ENCODE measurements at places on chromosomes 12 and 14.

DNA sequence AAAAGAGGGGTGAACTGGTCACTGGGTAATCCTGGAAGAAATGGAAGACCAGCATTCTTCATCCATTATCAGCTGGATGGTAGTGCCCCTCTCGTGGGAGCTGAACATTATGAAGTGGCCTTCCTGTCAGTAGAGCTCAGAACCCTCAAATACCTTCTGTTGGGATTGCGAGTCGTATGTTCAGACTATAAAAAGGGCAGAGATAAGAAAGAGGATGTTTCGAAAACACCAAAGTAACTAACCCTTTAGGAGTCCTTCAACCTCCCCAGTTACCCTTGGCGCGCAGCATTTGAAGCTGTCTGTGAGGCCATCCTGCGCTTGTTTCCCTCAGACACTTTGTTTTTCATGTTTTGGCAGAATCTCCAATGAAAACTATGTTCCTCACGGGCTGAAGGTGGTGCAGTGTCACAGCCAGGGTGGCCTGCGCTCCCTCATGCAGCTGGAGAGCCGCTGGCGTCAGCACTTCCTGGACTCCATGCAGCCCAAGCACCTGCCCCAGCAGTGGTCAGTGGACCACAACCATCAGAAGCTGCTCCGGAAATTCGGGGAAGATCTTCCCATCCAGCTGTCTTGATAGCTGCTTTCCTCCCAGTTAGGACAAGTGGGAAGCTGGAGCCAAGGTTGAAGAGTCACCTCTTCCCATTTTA lies 19.3 kb upstream of the GALNT16 start:
- DNase-seq, result peak; percentile 32

GRCh38 chr14:95774265-95775160 lies 60.6 kb upstream of the TCL1A start:
- peak; percentile 68 for DNase-seq

DNA sequence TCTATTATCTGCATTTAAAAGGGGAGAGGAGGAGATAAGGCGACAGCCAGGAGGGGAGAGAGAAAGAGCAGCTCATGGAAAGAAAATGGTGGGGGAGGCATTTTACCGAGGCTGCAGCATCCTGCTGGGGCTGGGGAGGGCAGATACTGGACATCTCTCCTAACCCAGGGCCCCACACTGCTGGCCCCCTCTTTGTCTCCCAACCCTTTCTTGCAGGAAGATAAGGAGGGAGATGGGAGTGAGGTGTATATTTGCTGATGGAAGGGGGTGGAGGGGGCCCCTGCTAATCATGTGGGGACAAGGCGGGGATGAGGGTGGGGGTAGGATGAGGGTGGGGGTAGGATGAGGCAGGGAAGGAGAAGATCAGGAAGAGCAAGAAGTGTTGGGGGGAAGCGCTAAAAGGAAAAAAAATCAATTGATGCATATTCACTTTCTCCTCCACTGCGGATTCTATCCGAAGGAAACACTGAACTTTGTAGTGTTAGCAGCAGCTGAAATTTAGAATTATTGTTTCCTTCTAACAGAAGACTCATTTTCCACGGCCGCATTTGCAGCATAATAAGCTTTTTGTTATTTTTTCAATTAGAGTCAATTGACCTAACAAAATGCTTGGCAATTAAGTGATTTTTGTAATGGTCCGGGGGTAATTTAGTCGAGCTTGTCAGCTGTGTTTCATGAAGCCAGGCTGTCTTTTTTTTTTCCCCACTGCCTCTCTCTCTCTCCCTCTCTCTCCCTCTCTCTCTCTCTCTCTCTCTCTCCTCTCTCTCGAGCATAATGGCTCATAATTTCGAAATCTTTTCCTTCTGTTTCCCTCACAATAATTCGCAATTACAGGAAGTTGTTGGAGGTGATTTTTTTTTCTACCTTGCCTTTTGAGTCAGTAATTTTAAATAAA lies 1134.6 kb downstream of the BCL11B start:
- no peak for DNase-seq

DNA sequence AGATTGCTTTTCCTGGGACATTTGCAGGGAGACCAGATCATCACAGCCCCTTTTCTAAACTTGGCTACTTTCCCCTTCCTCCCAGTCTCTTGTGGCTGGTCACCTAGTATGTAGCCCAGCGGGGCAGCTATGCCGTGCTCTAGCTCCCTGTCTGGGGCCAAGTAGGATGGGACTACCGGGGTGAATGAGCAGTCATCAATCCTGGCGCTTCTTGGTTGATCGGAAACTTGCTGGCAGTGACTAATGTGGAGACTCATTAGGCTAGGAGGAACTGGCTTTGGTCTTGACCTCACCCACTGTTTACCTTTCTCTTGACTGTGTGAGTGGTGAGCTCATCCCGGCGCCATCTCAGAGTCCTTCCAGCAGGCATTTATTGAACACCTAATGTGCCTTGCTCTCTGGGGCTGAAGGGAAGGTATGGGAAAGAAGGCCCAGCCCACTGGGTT lies 15.9 kb downstream of the PLEKHG3 start:
- DNase-seq, result no peak
